ENCODE measurements at places on chromosomes 5 and 9.

DNA sequence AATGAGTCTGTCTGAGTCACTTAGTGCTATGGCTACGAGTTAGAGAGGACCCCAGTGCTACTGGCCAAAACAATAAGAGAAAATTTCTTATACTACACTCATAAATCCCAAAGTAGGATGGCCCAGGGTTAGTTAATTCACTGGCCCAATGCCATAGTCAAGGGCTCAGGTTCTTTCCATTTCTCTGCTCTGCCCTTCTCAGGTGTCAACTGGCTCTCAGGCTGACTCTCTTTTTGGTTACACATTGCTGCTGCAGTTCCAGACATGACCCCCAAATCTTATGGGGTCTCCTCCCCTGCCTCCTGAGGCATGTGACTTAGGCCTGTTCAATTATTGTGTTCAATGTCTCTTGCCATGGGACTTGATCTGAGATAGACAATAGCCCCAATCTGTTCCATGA is 70.4 kb downstream of the ARHGEF37 start:
- no peak for DNase-seq

DNA sequence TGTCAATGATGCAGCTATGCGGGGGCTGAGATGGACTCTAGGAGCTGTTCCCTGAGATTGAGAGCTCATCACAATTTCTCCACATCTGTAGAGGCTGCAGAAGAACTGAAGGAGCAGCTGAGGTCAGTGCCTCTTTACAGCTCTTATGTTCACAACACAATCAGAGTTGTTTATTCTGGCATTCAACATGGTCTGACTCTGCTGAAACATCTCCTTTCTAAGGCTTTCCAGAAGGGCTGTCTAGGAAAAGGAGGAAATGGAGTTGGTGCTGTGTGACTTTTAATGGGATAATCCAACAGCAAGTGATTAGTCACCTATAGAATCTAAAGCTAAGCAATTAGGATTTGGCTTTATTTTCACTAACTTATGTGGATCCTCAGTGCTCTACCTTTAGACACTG is 6.0 kb downstream of the POU5F2 start:
- no peak for DNase-seq

- no peak for DNase-seq
Observed at GRCh38 chr9:12604164-12604821, 88.9 kb upstream of the TYRP1 start.

DNA sequence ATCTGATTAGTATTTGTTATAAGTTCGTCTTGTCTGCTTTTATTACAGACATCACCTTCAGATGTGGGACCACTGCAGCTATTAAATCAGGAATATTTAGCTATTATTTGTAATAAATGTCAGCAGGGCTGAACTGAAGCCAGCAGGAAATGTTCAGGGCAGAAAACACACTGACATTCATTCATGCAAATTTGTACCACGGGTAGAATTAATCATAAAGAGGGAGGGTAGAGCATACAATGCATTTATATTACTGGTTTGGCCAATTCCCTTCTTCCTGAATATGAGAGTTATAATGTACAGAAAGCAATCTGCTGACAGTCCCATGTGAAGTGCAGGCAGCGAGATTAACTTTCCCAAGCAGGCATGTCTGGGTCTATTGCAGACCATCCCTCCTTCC is 117.3 kb upstream of the NUDT12 start:
- no peak for DNase-seq

- no peak for DNase-seq
Observed at GRCh38 chr9:97408562-97408961, 3.3 kb upstream of the TDRD7 start.

GRCh38 chr9:38443597-38443996 is 19.3 kb upstream of the IGFBPL1 start:
- no peak for DNase-seq

DNA sequence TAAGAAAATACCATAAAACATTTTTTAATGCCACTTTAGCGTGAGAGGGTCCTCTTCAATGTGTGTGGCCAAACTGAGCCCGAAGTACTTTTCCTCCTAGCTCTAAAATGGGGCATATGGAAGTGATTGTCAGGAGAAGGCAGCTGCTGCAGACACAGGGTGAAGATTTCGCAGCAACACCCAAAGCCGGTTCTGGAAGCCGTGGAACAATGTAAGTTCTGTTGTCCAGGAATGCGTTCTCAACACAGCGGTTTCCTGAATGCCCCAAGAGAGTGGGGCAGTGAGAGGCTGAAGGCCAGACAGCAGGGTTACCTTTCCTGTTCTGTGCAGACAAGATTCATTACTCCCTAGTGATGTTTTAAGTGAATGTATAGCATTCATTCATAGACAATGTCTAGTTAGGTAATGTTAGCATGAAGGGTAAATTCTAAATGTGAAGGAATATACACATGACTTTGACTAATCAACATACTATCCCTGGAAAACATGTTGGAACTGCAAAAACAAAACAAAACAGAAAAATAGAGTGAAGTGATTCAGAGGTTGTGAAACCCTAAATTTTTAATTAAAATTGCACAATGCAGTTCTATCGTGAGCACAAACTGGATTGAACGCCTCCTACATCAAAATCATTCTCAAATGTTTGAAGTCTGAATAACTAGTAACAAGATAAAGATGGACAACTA is 197.0 kb upstream of the SEMA6A start:
- peak; percentile 25 for DNase-seq

DNA sequence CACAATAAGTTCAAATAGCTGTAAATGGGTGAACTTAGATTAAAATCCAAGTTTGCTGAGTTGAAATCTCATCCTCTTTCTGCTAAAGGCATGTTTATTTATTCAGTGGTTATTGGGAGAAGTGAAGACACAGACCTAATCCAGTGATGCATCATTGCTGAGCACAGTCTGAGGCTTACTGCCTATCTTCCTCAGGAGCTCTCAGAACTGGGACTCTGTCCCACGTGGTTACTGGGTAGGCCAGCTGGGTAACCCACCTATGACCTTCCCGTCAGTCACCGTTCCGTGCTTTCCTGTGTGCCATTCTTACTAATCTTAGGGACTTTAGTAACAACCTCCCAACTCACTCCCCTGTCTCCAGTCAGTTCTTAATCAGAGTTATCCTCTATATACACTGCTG is 226.8 kb upstream of the ATP10B start:
- no peak for DNase-seq

DNA sequence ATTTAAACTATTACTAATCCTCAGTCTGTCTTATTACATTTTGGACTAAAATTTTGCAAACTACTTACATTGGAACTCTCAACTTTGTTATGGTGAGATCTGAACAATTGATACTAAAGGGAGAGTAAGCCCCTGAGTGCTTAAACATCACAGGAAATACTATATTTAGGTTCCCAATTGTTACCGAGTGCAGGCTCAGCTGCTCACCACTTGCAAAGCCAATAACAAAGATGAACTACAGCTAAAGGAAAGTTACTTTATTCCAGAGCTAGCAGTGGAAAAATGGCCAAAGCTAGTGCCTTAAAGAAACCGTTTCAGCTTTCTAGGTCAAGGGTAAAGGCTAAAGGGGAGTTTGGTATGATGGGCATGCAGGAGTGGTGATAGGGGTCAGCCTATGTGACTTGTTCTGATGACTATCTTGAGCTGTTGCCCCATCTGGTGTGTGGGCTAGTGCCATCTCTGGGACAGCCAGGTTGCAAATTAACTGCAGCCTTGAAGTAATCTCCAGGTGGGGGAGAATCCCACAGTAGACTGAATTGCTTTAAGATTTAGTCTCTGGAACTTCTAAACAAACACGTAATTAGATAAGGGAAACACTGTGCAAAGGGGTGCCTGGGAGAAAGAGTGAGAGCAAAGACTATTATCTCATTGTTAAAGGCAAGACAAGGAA is 7.8 kb upstream of the NDUFB6 start:
- DNase-seq: no peak

- DNase-seq: peak; percentile 21
Observed at GRCh38 chr9:2229109-2229721, 214.1 kb downstream of the SMARCA2 start.

DNA sequence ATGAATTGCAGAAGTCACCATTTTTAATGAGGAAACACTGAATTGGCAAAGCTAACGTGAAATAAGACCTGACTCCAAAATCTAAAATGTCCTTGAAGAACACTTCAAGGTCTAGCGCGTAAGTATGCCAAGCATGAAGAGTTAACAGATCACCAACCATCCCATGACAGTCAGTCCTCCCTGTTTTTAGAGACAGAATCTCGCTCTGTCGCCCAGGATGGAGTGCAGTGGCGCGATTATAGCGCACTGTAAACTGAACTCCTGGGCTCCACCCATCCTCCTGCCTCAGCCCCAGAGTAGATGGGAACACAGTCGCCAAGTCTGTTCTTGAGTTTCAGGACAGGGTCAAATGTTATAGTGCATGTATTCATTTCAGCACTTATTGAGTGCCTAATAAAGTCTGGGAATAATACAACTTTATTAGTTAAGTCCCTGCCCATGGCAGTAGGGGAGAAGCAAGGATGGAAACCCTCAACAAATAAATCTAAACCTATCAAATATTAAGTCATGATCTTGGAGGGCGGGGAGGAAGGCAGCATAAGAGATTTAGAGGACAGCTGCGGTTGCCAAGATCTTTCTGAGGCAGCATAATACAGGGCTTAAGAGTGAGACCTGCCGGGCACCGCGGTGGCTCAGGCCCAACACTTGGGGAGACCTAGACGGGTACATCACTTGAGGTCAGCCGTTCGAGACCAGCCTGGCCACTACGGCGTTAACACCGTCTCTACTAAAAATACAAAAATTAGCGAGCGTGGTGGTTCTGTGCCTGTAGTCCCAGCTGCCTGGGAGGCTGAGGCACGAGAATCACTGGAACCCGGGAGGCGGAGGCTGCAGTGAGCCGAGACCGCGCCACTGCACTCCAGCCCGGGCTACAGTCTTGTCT is 1.1 kb downstream of the ATPSCKMT start:
- peak; percentile 11 for DNase-seq

GRCh38 chr9:2816476-2817141 is 27.3 kb downstream of the PUM3 start:
- no peak for DNase-seq

GRCh38 chr5:73213566-73213998 is 40.6 kb downstream of the TMEM174 start:
- no peak for DNase-seq

GRCh38 chr9:18994263-18994916 is 38.6 kb downstream of the SAXO1 start:
- DNase-seq: no peak

DNA sequence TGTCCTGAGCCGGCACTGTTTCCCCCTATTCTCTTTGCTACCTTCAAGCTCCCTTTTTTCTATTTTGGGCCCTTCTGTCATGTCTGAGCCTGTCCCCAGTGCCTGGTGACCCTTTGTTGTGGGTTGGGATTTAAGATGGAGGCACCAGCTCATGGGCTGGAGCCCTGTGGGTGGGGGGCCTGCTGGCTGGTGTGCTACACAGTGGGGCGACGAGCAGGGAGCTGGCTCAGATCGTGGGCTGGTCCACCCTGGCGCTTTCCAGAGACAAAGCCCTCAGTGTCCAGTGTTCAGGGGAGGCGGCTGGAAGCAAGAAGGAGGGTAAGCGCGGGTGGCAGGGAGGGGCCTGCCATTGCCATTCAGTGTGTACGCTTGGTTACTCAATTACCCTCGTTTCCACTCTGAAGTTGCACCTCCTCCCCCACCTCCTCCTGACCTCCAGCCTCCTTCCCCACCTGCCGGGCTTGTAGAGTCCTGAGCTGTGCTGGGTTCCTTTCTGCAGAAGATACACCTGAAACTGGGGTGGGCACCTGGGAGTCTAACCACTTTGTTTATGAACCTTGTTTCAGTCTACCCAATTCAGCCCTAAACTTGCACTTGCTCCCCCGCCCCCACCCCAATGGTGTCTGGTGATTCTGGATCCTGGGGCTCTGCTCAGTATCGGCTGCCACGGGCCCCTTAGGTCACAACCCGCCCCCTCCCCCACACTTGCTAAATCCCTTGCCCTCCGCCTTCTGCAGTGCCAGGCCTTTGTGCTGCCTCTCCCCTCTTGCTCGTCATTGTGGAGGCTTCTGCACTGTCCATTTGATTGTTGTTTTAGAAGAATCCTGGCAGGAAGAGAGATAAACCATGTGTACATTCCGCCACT is 49.9 kb downstream of the MVB12B start:
- peak; percentile 97 for DNase-seq

GRCh38 chr9:90219548-90220118 is 423.0 kb downstream of the DIRAS2 start:
- DNase-seq: no peak

DNA sequence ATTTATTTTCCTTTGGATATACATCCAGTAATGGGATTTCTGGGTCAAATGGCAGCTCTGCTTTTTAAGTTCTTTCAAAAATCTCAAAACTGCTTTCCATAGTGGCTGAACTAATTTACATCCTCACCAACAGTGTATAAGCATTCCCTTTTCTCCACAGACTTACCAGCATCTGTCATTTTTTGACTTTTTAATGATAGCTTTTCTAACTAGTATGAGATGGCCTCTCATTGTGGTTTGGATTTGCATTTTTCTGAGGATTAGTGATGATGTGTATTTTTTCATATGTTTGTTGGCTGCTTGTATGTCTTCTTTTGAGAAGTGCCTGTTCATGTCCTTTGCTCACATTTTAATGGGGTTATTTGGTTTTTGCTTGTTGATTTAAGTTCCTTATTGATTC is 90.0 kb upstream of the HMHB1 start:
- no peak for DNase-seq

- no peak for DNase-seq
Observed at GRCh38 chr5:125190232-125191087, 444.0 kb upstream of the ZNF608 start.

DNA sequence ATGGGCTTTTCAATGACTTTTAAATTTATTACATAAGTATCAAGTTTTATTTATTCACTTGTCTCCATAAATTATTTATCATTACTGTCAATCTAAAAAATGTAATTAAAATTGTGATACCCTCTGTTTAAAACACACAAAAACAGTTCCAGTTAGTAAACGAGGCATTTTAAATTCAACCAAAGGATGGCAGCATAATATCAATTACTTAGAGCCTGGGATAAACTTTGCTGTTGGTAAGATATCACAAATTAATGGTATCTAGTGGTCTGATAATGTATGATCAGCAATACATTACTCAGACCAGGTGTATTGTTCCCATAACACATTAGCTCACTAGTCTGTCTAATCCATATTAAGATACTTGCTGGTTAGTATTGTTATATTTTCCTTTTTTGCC is 9.6 kb upstream of the IFNE start:
- no peak for DNase-seq

GRCh38 chr5:160312960-160313727 is 780 bp upstream of the CCNJL start:
- DNase-seq: no peak

DNA sequence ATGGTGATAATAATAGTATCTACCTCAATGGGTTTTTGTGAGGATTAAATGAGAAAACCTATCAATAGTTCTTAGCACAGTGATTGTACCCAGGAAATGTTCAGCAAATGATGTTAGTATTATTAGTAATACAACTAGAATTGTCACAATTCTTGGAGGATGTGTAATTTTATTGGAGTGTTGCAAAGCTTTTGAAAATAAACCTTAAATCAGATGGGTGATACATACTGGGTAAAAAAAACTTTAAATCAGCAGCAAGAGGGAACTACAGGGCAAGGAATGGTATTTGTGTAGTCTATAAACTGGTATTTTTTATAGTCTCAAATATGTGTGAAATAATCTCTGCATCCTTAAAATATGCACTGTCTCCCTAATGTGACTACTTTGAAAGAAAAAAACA is 371.6 kb downstream of the PIK3R1 start:
- no peak for DNase-seq

Measured in globus pallidus (tissue), 1 donor.